T-cell (primary cell): ENCODE measurements at places on chromosomes 12 and 14. TPM values are rescaled to one million over a fixed set of nuclear protein-coding genes. Genes with fewer than 3 reads are reported as not detected.
A peak's percentile ranks its signal among the peaks of the same experiment; 100 is the strongest.

DNA sequence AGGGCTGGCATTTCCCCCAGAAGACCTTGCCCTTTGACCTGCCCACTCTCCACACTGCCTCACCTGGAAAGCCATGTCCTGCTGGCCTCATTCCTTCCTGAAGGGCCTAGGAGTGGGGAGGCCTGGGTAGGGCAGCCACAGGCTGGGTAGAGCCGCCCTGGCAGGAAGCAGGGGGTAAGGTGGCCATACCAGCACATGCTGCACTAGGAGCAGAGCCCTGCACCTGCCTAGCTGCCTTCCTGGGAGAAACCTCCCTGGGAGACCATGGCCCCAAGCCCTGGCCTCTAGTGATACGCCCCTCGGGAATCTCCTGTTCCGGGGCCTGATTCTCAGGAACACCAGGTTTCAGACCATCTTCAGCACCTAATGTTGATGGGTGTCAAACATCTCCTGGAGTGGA lies 65.8 kb downstream of the TSPAN11 start:
- no peak for DNase-seq
- no peaks in the 10 kb centered on the region for H3K27me3 ChIP-seq
- no peaks in the 10 kb centered on the region for H3K36me3 ChIP-seq
- no peak overlapping the region for H3K27ac ChIP-seq
- no peak overlapping the region for H3K4me3 ChIP-seq

- no peak for DNase-seq
- no peak overlapping the region for H3K27ac ChIP-seq
- peaks cover 7% of the 10 kb centered on the region for H3K4me1 ChIP-seq
- H3K4me3 ChIP-seq = no peak overlapping the region
- H3K27me3 ChIP-seq = peaks cover 3% of the 10 kb centered on the region
Observed at GRCh38 chr14:65958664-65959562, 527.3 kb upstream of the CCDC196 start.

TMEM63C gene
- total RNA-seq = 2.6 TPM

DNA sequence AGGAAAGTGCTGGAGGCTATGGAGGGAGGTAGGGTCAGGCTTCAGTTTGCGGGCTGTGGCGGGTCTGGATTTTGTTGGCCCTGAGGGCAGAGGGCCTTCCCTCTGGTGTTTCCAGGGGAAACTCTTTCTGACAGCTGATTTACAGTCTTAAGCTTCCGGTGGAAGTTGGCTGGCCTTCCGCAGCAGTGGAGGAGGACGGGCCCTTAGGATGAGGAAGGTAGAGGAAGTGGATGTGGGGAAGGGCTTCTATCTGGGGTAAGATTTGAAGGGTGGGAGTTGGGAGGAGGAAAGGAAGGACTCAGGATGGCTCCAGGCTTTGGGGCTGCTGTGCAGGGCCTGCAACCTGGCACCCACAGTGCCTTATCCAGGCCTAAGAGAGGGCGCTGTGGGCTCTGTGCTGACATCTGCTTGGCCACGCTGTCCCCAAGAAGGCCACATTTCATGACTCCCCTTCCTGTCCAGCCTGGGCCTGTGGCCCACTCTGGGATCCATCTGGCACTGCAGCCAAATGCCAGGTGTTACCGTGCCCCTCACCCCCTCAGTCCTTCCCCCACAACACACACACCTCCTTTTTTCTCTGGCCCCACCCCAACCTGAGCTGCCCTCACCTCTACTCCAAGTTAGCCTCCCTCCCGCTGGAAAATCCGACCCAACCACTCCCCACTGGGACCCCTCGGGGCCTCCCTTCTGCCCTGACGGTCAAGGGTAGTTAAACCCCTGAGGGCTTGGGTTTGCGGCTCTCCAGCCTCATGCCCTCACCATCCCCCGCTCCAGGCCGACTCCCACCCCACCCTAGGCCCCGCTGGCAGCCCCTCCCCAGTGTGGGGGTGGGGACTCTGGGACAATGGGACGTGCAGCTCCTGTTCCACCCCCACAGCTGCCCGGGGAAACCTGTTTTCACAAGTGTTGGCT lies 7.7 kb upstream of the PPP1R13B start:
- H3K4me1 ChIP-seq = peaks cover 4% of the 10 kb centered on the region
- H3K4me3 ChIP-seq = no peak overlapping the region
- peaks cover 7% of the 10 kb centered on the region for H3K27me3 ChIP-seq
- H3K36me3 ChIP-seq = no peaks in the 10 kb centered on the region
- DNase-seq = no peak
- no peak overlapping the region for H3K27ac ChIP-seq

DNA sequence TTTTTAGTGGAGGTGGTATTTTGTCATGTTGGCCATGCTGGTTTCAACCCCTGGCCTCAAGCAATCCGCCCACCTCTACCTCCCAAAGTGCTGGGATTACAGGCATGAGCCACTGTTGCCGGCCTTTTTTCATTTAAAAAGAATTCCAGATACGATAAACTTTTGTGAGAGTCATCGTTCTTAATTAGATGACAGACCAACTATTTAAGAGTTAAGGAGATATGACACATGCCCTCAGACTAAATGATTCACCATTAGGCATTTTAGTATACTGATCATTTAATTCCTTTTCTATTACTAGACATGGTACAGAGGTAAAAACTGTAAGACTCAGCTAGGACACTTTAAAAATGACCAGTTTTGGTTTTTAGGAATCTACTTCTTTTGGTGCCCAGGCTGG lies 2.4 kb downstream of the ANKRD13A start:
- no peak overlapping the region for H3K27ac ChIP-seq
- H3K4me3 ChIP-seq = no peak overlapping the region
- no peak for DNase-seq
- H3K36me3 ChIP-seq = no peaks in the 10 kb centered on the region

DNA sequence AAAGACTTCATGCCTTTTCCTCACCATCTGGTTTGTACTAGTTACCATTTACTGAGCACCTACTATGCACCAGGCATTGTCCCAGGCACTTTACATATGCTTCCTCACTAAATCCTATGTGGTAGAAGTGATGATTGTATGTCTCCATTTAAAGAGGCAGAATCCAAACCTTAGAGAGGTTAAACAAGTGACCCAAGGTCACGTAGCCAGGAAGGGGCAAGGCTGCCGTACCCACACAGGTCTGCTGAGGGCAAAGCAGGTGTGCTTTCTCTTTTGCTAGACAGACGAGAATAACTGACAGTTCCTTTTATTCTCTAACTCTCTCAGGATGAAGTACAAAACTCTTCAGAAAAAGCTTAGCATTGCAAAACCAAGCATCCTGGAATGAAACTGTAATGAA lies 235.2 kb upstream of the SRRM4 start:
- no peaks in the 10 kb centered on the region for H3K36me3 ChIP-seq
- H3K27ac ChIP-seq = no peak overlapping the region
- H3K27me3 ChIP-seq = no peaks in the 10 kb centered on the region

- H3K4me3 ChIP-seq = no peak overlapping the region
- no peaks in the 10 kb centered on the region for H3K27me3 ChIP-seq
- peaks cover 3% of the 10 kb centered on the region for H3K4me1 ChIP-seq
- H3K36me3 ChIP-seq = no peaks in the 10 kb centered on the region
Observed at GRCh38 chr14:78598046-78598920, 428.1 kb downstream of the NRXN3 start.

LHX5 gene
- not detected for total RNA-seq

GRCh38 chr12:106063826-106064720 lies 74.7 kb downstream of the NUAK1 start:
- no peaks in the 10 kb centered on the region for H3K4me1 ChIP-seq
- no peak for DNase-seq
- no peaks in the 10 kb centered on the region for H3K27me3 ChIP-seq
- H3K4me3 ChIP-seq = no peak overlapping the region
- no peak overlapping the region for H3K27ac ChIP-seq

- no peak for DNase-seq
- H3K27ac ChIP-seq = no peak overlapping the region
- H3K4me1 ChIP-seq = no peaks in the 10 kb centered on the region
- H3K36me3 ChIP-seq = no peaks in the 10 kb centered on the region
- H3K4me3 ChIP-seq = no peak overlapping the region
Observed at GRCh38 chr12:30914986-30915591, 11.5 kb upstream of the TSPAN11 start.

- no peaks in the 10 kb centered on the region for H3K36me3 ChIP-seq
- DNase-seq = no peak
- H3K27me3 ChIP-seq = peaks cover 42% of the 10 kb centered on the region
- H3K4me1 ChIP-seq = no peaks in the 10 kb centered on the region
- H3K27ac ChIP-seq = no peak overlapping the region
- no peak overlapping the region for H3K4me3 ChIP-seq
Observed at GRCh38 chr14:93788543-93789227, 400 bp upstream of the PRIMA1 start.

- DNase-seq = peak; percentile 52
- no peaks in the 10 kb centered on the region for H3K36me3 ChIP-seq
- peak overlapping the region; percentile 40 for H3K4me3 ChIP-seq
- H3K4me1 ChIP-seq = peaks cover 8% of the 10 kb centered on the region
- H3K27me3 ChIP-seq = peaks cover 7% of the 10 kb centered on the region
- no peak overlapping the region for H3K27ac ChIP-seq
Observed at GRCh38 chr12:1605129-1606020, 11.0 kb upstream of the FBXL14 start.

DNA sequence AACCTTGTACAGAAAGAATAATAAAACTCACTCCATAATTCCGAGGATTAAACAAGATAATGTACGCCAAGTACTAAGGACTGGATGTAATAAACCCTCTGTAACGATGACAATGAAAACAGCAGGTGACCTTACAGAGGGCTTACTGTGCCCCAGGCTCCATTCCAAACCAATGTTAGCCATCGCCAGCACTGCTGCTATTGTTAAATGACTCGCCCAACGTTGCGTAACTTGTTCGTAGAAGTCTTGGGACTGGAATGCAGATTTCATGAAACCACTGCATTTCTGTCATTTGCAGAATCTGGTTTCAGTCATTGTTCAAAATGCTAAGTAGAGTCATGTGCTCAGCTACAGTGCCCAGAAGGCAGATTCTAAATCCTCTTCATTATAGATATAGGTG lies 728 bp upstream of the STON2 start:
- no peak overlapping the region for H3K27ac ChIP-seq
- H3K4me1 ChIP-seq = no peaks in the 10 kb centered on the region
- no peaks in the 10 kb centered on the region for H3K36me3 ChIP-seq
- no peaks in the 10 kb centered on the region for H3K27me3 ChIP-seq
- no peak overlapping the region for H3K4me3 ChIP-seq

POTEM gene
- not detected for total RNA-seq

PRH2 gene
- total RNA-seq = not detected

SERPINA1 gene
- total RNA-seq = 6.7 TPM

GRCh38 chr12:124812356-124812755 lies 51.3 kb downstream of the SCARB1 start:
- H3K27me3 ChIP-seq = no peaks in the 10 kb centered on the region
- no peak for DNase-seq
- H3K36me3 ChIP-seq = peaks cover 3% of the 10 kb centered on the region
- no peaks in the 10 kb centered on the region for H3K4me1 ChIP-seq
- no peak overlapping the region for H3K4me3 ChIP-seq

- no peaks in the 10 kb centered on the region for H3K36me3 ChIP-seq
- no peaks in the 10 kb centered on the region for H3K27me3 ChIP-seq
- no peak for DNase-seq
Observed at GRCh38 chr12:50926415-50926814, 25.9 kb upstream of the HIGD1C start.

GRCh38 chr12:34294671-34295365 lies 272.5 kb downstream of the ALG10 start:
- H3K27ac ChIP-seq = no peak overlapping the region
- no peaks in the 10 kb centered on the region for H3K36me3 ChIP-seq
- DNase-seq = peak; percentile 1
- H3K4me1 ChIP-seq = no peaks in the 10 kb centered on the region
- H3K4me3 ChIP-seq = no peak overlapping the region

DNA sequence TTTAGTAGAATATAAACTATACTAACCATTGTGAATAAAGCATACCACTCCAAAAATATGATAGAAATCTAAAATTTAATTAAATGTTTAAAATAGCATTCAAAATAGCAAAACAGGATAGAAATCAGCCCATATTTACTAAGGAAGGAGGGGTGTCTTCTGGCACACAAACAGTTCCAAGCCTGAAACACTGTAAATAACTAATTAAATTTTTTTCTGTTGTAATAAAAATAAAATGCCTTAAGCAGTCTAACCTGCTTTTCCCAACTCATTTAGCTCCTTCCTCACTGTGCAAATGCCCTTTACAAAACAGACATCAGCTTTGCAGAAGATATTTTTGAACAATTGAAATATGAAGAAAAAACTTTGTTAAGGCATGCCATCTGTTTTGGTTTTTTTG lies 707.1 kb upstream of the USP15 start:
- H3K4me3 ChIP-seq = no peak overlapping the region
- H3K27me3 ChIP-seq = no peaks in the 10 kb centered on the region
- no peaks in the 10 kb centered on the region for H3K4me1 ChIP-seq
- no peak for DNase-seq
- no peak overlapping the region for H3K27ac ChIP-seq

- H3K4me1 ChIP-seq = peaks cover 27% of the 10 kb centered on the region
- no peak overlapping the region for H3K27ac ChIP-seq
- H3K36me3 ChIP-seq = no peaks in the 10 kb centered on the region
- no peaks in the 10 kb centered on the region for H3K27me3 ChIP-seq
- no peak for DNase-seq
Observed at GRCh38 chr12:46452061-46452615, 79.6 kb upstream of the SLC38A2 start.

GRCh38 chr14:89486505-89486904 lies 69.5 kb upstream of the FOXN3 start:
- H3K36me3 ChIP-seq = peaks cover 16% of the 10 kb centered on the region
- H3K27me3 ChIP-seq = no peaks in the 10 kb centered on the region
- H3K4me3 ChIP-seq = no peak overlapping the region
- no peaks in the 10 kb centered on the region for H3K4me1 ChIP-seq

SMCO3 gene
- total RNA-seq = not detected

DNA sequence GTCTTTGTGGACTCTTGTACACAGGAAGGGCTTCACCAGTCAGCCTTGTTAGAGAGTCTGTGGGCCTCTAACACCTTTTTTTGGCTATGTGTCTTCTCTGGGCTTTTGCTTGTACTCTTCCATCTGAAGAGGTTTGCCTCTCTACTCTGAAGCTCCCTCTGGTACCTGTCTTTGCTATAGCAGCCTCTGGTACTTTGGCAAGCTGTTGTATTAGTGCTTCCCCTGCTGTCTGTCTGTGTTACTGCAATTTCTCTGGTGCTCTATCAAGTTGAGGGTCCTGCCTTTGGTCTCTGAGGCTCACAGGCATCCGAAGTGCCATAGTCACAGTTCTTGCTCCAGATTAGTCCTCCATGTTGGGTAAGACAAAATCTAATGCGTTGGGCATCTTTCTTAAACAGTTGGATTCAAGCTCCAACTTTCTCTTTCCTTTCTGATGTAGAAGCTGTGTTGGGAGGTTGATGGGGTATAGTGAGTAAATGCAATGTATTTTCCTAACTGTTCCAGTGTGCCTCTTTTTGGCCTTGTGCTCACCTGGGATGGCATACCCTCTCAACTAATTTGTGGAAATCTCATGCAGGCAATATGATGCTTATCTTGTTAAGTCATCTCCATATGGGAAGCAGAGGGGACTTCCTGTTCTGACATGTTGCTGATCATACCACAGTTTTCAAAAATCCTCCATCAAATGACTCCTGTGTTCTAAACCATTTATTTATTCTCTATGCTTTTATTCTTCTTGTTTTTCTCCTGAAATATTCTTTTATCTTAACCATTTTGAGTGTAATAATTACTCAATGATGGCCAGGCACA lies 88.8 kb downstream of the ATF7IP start:
- H3K4me1 ChIP-seq = peaks cover 12% of the 10 kb centered on the region
- peak overlapping the region; percentile 6 for H3K27ac ChIP-seq
- H3K4me3 ChIP-seq = no peak overlapping the region
- H3K27me3 ChIP-seq = no peaks in the 10 kb centered on the region
- DNase-seq = no peak
